Activated CD4-positive, alpha-beta T cell treated with anti-CD3 and anti-CD28 coated beads, Interleukin-2, amount 50 U/mL, for 1 hour (primary cell): ENCODE measurements at places on chromosomes 6 and 20.

- DNase-seq = no peak
These were observed 39.3 kb upstream of the RNF144B start for GRCh38 chr6:18347866-18348265.

DNA sequence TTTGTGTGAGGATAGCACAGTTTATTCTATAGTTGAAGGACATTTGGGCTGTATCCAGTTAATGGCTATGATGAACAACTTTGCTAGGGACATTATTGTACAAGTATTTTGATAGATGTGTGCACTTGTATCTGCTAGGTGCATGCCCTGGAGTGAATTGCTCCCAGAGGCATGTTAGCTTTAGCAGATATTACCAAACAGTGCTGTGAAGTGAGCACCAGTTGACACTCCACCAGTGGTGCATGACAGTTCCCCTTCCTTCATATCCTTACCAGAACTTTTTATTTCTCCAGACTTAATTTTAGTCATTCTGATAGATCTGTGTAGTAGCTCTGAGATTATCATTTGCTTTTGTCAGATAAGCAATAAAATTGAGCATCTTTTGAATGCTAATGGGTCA lies 48.9 kb upstream of the ENPP5 start:
- DNase-seq = no peak

DNA sequence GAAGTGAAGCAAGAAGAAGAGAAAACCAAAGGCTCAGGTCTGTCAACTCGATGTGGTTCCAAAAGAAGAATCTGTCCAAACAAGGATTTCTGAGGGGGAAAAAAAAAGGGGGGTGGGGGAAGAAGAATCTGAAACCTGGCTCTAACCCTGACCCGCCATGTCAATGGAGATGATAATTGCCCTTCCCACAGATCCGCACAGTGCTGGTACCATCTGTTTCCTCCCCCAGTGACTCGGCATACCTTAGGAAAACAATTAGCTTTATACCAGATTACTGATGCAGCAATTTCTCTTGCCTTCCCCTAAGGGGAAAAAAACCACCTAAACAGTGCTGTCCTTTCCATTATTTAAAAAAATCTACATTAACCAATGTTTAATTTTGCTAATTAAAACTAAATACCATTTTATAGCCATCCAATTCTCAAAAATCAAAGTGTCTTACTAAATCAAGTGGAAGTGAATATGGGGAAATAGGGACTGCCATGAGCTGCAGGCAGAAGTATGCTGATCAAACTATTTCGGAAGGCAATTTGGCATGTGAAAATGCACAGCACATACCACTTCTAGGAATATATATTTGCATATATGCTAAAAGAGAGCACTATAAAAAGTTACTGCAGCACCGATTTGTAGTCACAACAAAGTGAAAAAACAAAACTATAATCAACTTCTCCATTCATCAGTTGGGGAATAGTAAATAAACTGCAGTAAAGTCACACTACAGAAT lies 46.8 kb downstream of the MAP7 start:
- no peak for DNase-seq

- no peak for DNase-seq
These were observed 11.8 kb upstream of the MAP1LC3A start for GRCh38 chr20:34546751-34547181.

- DNase-seq = no peak
These were observed 845 bp upstream of the ANKRD60 start for GRCh38 chr20:58229198-58229798.

GRCh38 chr6:69796073-69796641 lies 653 bp downstream of the LMBRD1 start:
- peak; percentile 43 for DNase-seq

DNA sequence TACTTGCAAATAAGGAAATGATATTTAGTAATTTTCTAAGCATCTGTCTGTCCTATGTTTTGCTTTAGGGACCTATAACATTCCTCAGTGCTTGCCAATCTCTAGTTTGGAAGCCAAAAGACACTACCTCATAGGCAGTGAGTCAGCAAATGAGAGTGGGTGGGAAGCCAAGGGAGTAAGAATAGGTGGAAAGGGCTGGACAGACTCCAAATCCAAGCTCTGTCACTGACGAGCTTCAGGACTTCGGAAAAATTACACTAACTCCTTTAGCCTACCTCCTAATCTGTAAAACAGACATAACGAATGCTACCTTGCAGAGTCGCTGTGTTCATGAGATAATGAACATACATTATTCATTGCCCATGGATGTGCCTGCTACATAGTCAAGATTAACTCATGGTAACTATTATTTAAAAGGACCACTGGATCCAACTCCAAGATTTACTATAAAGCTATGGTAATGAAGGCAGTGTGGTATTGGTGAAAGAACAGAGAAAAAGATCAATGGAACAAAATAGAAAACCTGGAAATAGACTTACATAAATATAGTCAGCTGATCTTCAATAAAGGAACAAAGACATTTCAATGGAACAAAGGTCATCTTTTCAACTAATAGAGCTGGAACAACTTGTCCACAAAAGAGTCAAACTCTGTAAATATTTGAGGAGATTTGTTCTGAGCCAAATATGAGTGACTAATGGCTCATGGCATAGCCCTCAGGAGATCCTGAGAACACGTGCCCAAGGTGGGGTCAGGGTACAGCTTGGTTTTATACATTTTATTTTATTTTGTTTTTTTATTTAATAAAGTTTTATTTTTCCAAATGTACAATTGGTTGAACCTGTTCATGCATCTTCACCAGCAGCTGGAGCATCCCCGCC lies 64.1 kb downstream of the FAM50B start:
- no peak for DNase-seq

DNA sequence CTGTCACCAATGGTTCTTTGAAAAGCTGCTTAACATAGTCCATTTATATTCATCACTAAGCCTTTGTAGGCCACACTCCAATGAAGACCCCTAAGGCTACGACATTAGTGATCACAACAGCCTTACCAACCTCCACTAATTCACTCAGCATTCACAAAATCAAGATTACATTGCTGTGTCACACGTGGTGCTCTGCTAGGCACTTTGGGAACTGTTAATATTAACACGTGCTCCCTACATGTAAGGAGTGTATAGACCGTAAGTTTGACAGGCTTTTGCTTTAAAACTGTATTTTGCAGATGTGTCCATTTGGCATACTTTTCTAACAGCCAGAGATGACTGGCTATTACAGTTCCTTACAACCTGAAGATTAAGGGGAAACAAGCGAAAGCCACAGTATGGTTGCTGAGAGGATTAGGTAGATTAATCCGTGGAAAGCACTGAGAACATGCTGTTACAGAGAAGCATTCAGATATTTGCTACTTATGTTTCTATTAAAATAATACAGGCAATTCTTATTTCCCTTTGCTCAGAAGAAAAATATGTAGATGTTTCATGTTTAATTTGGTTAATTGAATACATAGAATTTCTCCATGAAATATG lies 69.7 kb downstream of the SAMD3 start:
- DNase-seq = no peak

DNA sequence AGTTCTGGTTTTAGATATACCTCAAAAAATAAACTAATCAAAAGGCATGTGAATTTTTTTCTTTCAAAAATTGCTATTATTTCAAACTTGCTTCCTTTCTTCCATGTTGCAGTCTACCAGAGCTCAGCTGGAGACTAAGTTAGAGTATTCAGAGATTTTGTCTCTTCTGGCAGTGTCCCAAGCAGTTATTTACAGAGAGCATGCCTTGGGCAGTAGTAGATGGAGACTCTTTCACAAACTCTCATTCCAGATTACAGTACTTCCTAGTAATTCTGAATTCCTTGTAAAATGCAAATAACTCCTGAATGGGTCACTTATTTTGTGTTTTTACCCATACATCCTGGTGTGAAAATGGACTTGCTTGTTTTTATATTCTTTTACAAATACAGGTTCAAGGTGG lies 703.4 kb downstream of the EPHA7 start:
- no peak for DNase-seq

- no peak for DNase-seq
These were observed 24.4 kb downstream of the SERAC1 start for GRCh38 chr6:158143700-158144099.

DNA sequence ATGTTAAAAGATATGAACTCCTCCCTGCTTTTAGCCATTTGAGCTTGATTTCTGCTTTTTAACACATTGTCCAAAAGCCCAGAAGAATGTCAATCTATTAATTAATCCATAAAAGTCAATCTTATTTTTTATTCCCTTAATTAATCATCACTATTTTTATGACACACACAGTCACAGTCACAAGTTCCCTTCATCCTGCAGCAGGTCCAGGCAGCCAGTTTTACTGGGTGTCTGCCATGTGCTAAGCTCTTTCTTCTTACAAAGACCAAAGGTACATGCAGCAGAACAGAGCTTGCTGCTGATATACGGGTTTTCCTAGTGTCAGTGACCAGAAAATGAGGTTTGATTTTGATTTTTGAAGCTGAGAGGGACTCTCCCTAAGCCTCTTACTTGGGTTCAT lies 53.3 kb upstream of the SLC22A23 start:
- DNase-seq = no peak
